ENCODE measurements at places on chromosomes 16 and 17.

- no peak for DNase-seq
Observed at GRCh38 chr16:84610376-84610775, 7.5 kb downstream of the COTL1 start.

GRCh38 chr16:66207883-66208265, 158.6 kb upstream of the CDH5 start:
- DNase-seq = no peak

- DNase-seq = no peak
Observed at GRCh38 chr17:40167685-40168261, 9.5 kb upstream of the RAPGEFL1 start.

GRCh38 chr17:63697341-63698286, 2.3 kb downstream of the LIMD2 start:
- DNase-seq = no peak

DNA sequence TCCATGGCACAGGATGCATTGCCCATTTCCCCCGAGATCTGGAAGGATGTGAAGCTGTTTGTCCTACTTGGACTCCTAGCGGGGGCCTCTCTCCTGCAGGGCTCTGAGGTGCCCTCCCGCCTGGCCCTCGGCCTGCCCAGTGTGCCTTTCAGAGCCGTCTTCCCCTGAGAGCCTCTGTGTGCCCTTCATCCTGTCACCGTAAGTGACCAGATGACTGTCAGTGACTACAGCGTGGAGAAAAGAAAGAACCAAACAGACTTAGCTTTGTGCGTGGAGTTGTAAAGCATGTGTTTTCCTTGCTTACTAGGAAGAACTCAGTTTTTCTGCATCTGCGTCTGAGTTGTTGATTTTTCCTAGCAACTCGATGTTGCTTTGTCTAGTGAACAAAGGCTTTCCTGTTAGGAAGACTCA, 56.1 kb downstream of the BANP start:
- no peak for DNase-seq

DNA sequence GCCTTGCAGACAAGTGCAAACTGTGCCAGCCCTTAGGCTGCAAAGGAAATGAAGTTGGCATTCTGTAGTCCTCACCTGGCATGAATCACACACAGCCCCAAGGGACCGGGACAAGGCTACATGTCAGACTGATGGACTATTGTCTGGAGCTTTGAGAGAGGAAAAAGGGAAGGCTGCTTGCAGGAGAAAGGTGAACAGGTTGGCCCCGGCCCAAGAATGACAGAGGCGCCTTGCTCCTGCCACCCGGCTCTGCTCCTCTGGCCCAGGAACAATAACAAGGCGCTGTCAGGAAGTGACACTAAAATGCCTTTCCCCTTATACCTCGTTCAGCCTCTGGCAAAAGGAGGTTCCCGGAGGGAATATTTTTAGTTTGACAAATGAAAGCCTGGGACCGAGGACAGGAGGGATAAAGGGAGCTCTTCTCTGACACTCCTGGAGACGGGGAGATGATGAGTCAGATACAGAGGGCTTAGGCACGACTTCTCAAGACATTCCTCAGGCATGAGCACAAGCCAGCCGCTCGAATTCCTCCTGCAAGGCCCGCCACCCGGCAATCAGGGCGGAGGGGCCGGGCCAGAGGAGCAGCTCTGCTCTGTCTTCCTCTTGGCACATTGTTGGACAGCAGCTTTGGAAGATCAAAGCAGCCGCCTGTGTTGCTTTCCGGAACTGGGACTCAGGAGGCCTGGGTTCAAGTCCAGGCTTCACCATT, 105.8 kb downstream of the NOG start:
- DNase-seq = no peak

DNA sequence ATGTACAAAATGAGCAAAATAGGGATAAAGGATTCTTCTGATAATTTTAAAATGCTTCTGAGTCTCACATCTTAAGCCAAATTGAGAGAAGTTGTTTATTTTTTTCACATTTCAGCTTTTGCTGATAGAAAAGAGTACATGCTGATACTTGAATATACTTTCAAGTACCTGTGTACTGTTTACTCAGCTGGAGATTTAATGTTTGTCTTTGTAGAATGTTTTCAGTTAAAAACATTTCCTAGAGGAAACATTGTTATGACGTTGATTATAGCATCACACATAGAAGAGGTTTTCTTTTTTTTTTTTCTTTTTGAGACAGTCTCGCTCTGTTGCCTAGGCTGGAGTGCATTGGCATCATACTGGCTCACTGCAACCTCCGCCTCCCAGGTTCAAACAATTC, 19.7 kb downstream of the ESRP2 start:
- no peak for DNase-seq

GRCh38 chr16:38941-39892, 14.2 kb downstream of the POLR3K start:
- no peak for DNase-seq

DNA sequence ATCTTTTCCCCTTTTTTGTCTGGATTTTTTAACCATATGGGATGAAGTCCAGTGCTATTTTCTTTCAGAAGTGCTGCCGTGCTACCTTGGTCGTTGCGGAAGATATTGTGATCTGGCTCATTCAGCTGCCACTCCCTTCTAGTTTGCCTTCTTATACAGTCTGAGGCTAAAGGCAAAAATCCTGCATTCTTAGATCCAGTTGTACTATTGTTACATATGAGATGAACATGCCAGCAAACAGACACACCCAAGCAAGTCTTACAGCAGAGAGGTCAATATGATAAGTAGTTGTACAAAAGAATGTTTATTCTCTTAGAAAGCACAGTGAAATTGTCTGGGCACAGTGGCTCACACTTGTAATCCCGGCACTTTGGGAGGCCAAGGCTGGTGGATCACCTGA, 108.0 kb upstream of the COX10 start:
- no peak for DNase-seq

DNA sequence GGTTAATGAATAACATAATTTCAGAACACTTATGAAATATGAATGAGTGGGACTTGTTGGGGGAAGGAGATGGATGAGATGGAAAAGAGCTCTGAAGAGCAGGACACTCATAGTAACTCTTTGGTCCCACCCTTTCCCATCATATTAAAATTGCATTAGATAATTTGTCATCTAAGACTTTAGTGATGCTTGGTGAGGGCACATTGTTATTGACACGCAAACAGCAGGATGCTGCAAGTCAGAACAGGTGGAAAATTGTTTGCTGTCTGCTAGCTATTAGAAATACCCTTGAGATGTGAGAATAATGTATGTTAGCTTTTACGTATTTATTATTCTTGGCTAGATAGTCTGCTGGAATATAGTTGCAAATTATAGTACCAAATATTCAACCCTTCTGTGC, 75.7 kb downstream of the TANC2 start:
- DNase-seq = no peak

GRCh38 chr17:76079956-76080767, 1.2 kb downstream of the ZACN start:
- no peak for DNase-seq

- DNase-seq = no peak
Observed at GRCh38 chr16:24151482-24151939, 104.6 kb upstream of the CACNG3 start.

GRCh38 chr16:57003439-57004386, 14.4 kb downstream of the NLRC5 start:
- no peak for DNase-seq

GRCh38 chr17:1486802-1487695, 5.4 kb downstream of the MYO1C start:
- DNase-seq = no peak

- no peak for DNase-seq
Observed at GRCh38 chr17:73705594-73705993, 61.3 kb upstream of the SDK2 start.

Measured in NCI-H1048 (cell line).